ENCODE measurements at places on chromosomes 2 and 18.

GRCh38 chr2:78982638-78983330, 42.7 kb upstream of the REG3G start:
- no peak for DNase-seq

- no peak for DNase-seq
Observed at GRCh38 chr2:153986488-153987229, 114.9 kb downstream of the GALNT13 start.

DNA sequence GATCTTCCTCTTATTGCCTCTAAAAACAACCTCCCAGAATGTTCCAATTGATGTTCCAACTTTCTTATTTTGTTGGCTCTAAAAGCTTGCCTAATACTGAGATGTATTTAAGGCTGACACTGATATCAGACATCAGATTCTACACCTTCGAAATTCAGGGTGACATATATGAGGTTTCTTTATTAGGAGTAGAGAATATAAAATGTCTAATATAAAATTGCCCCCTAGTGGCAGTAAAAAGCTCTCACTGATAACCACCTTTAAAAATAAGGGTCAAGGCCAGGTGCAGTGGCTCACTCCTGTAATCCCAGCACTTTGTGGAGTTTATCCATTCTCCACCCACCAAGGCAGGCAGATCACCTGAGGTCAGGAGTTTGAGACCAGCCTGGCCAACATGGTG, 789.7 kb upstream of the SLC39A10 start:
- DNase-seq = no peak

GRCh38 chr18:24428709-24429108, 2.2 kb downstream of the IMPACT start:
- no peak for DNase-seq

- no peak for DNase-seq
Observed at GRCh38 chr2:153433403-153433802, 45.2 kb downstream of the RPRM start.

DNA sequence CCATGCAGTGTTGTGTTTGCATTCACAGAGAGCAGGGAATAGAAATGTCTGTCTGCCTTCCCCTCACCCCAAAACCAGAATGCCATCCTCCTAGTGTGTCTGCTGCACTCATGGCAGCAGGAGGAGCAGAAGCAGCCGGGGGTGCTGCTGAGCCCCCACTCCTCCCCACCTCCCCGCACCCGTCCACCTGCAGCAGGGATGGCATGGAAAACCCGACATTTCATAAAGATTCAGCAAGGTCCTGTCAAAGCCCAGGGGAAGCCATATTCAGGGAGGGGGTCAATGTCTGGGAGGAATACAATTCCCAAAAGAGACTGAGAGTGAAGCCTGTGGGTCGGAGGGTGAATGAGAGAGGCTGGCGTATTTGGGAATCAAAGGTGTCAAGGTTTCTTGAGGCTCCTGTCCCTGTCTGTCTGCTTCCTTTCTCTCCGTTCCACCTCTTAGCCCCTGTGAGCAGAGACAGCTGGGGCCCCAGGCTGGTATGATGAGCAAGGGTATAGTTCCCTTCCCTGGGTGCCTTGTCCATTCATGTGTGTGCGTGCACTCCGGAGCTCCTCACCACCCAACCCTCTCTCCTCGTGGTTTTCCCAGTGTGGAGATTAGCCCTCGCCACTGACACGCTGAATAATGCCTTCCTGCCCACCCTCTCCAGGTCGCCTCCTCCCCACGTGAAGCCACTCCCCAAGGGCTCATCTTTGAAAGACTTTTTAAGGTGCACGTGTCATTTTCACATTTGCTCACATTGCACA, 133.5 kb upstream of the ZNF236 start:
- DNase-seq = no peak

DNA sequence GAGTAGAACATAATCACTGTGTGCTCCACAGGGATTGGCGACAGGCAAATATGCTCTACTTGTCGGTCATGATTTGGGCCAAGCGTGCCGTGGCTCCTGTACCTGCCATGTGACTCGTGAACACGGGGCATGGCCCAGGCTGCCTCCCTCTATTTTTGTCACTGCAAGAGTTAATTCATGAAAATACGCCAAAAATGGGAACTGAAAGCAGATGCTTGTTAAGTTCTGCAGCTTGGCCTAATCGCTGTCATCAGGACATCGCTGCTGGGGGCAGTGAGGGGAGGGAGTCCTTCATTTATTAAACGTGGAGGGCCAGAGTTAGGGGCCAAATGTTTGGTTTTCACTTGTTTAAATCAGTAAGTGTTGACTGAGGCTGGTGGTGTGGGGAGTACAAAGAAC, 177.8 kb downstream of the BCL2 start:
- no peak for DNase-seq

GRCh38 chr2:169397697-169398096, 35.4 kb upstream of the LRP2 start:
- no peak for DNase-seq

GRCh38 chr2:99275882-99276281, 20.4 kb upstream of the LYG2 start:
- no peak for DNase-seq

DNA sequence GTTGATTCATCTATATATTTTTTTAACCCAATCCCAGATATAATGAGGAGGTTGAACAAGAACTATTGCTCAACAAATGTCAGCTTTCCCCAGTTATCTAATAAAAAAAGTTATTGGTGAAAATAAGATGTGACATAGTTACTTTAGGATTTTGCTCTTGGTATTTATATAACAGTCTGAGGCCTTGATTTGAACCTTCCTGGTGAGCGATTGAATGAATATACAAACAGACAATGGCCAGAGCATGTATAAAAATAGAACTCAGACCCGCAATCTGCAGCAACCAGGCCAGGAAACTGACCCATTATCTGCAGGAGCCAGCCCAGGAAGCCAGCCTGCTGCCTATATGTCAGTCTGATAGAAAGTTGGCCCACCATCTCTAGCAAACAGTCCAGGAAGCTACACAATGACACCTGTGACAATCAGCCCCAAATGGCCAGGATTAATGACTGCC, 81.6 kb downstream of the HS6ST1 start:
- no peak for DNase-seq

GRCh38 chr2:600542-601386, 76.4 kb downstream of the TMEM18 start:
- DNase-seq = no peak

- peak; percentile 35 for DNase-seq
Observed at GRCh38 chr2:68196120-68196716, 38.5 kb downstream of the PNO1 start.

- no peak for DNase-seq
Observed at GRCh38 chr2:121476684-121477083, 54.0 kb upstream of the RNU4ATAC start.

GRCh38 chr2:123532994-123533393, 492.1 kb upstream of the CNTNAP5 start:
- no peak for DNase-seq

DNA sequence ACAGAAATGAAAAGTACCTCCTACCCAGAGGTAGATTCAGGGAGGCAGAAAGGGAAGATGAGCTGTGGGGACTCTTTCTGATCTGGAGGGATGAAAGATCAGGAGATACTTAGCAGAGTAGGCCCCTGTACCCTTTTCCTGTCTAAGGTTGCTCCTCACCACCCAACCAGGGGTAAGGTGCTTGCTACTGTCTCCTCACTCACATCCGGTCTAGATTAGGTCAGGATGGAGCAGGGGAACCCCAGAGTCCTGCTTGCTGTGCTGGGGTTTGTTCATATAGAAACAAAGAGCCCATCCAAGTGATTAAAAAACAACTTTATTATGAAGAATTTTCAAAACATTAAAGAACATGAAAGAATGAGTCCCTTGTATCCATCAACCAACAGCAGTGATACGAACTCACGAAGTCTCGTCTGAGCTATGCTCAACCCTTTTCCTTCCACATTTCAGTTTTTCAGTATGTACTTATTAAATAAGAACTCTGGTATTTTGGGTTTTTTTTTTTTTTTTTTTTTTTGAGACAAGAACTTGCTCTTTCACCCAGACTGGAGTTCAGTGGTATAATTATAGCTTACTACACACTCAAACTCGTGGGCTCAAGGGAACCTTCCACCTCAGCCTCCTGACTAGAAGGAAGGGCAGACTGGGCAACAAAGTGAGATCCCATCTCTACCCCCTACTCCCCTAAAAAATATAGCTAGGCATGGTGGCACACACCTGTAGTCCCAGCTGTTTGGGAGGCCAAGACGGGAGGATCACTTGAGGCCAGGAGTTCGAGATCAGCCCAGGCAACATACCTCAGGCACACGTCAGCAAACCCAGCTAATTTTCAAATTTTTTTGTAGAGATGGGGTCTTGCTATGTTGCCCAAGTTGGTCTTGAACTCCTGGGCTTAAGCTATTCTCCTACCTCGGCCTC, 28.5 kb upstream of the MCFD2 start:
- DNase-seq = no peak

GRCh38 chr2:169464882-169465281, 14.4 kb upstream of the BBS5 start:
- no peak for DNase-seq

DNA sequence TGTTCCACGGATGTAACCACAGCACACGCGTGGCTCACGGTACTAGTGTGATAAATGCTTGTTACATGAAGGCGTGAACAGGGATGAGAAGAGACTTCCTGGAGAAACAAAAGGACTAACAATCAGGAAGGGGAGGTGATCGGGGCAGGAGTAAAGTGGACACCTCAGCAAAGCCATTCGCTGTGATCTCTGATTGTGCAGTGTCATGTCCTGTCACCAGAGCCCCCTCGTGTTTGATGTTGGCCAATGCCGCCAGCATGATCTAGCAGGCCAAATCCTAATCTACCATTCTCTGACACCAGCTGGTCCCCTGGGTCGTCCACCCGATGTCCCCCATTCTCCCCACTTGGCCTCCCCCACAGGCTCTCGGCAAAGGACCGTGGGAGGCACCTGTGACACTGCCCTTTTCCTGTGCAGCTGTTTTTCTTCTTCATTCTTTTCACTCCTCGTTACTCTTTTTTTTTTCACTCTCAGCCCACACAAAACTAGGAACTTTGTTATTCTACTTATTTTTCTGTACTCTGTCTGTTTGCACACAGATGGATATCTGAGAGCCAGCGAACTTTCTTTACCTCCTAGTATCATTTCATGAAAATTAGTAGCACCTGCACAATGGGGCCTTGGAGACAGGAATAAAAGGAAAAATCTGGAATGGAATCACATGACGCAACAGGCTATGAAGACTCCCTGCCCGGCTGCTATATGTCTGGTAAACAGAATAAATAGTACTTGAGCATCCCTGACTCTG, 146.8 kb downstream of the TGIF1 start:
- no peak for DNase-seq

GRCh38 chr2:238684362-238685326, 163.2 kb upstream of the TWIST2 start:
- no peak for DNase-seq

GRCh38 chr2:191231995-191232394, 13.2 kb upstream of the MYO1B start:
- no peak for DNase-seq

GRCh38 chr2:64104933-64105332, 39.3 kb downstream of the PELI1 start:
- no peak for DNase-seq

DNA sequence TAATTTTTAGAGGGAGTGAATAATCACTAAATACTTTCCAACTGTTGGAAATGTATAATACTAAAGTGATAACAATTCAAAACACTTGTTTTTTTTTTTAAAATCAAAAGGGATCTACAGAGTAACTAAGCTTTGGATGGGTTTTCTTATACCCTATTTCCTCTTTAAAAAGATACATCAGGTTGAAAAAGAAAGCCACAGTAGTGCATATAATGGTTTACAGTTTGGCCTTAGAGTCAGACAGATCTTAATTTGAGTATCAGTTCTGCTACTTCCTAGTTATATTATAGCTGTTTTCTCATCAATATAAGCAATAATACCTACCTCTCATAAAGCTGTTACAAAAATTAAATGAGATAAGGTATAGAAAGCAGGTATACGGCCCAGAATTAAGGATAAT, 28.5 kb downstream of the PSME4 start:
- no peak for DNase-seq
